ENCODE measurements at places on chromosomes 7 and 10.

- no peak for DNase-seq
Observed at GRCh38 chr7:129739427-129739826, 127.9 kb downstream of the NRF1 start.

DNA sequence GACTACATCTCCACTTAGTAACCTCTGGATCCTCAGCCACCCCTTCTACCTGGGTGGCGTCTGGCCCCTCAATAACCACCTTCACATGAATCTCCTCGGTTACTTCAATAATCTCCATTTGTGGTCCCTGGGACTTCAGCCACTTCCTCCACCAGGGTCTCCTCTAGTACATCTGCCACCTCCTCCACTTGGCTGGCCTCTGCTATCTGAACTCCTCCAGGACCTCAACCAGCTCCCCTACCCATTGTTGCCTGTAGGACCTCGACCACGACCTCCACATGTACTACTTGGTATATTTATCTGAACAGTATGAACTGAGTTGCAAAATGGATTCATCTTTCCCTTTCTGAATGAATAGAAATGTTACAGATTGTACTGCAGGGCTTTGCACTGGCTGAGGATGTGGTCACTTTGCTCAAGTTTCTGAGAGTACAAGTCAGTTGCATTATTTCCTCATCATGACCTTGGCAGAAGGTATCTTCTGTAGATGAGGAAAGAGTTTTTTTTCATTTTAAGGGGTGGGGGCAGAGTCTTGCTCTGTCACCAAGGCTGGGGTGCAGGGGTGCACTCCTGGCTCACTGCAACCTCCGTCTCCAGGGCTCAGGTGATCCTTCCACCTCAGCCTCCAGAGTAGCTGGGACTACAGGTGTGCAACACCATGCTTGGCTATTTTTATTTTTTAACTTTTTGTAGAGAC is 36.0 kb downstream of the MAT1A start:
- no peak for DNase-seq

DNA sequence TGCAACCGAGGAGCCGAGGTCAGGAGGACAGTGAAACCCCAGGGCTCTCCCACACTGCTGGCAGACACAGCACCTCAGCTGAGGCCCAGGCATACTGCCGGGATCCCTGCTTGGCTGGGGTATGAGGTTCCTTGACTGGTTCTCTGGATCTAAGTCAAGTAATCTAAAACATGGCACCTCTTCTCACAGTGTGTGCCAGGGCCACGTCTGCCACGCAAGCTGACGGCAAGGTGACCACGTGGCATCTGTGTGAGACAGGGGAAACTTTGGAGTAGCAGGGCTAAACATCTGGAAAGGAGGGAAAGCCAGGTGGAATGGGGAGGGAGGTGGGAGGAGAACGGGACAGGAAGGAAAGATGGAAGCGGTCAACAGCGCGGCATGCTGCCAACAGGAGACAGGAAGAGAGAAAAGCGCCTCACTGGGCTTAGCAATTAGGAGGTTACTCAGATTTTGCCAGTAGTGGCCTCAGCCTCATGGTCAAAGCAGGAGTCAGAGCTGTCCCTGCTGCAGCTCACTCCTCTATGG is 103.7 kb downstream of the CXCL12 start:
- DNase-seq, result no peak

DNA sequence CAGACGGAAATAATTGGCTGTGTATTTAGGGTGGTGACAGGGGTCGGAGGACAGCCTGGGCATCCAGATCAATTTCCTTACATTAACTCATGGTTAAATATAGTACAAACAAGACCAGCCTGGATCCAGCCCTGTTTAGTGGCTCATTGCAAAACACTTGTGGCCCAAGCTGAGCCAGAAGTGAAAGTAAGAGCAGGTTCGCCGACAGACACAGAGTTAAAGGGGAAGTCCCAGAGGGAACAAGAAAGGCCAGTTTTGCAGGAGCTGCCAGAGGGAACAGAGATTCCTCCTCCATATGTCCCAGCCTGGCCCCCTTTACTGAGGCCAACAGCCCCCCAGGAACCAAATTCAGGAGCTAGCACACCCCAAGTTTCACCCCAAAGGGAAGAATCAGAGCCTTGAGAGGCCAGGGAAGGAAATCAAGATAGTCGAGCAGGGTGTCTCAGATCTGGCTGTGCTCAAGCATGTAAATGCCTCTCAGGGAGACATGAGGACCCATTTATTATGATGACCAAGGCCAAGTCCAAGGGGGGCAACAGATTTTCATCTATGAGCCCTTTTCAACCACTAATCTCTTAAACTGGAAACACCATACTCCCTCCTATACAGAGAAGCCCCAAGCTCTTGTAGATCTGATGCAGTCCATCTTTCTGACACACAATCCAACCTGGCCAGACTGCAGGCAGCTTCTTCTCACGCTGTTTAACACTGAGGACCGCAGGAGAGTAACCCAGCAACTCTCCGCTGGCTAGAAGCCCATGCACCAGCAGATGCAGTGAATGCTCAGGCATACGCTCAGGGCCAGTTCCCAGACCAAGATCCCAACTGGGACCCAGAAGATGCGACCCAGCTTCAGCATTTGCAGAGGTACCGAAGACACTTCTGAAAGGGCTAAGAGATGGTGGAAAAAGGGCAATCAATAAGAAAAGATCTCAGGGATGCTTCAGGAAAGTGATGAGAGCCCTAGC is 15.9 kb upstream of the ADCK2 start:
- peak; percentile 31 for DNase-seq

- DNase-seq, result no peak
Observed at GRCh38 chr7:22860784-22861482, 38.3 kb upstream of the TOMM7 start.

All from stimulated activated CD4-positive, alpha-beta T cell treated with anti-CD3 and anti-CD28 coated beads, Interleukin-12 subunit alpha, Interleukin-12 subunit beta, amount 100 ng/mL, for 48 hours (primary cell).